ENCODE measurements at places on chromosomes 7 and 10.

DNA sequence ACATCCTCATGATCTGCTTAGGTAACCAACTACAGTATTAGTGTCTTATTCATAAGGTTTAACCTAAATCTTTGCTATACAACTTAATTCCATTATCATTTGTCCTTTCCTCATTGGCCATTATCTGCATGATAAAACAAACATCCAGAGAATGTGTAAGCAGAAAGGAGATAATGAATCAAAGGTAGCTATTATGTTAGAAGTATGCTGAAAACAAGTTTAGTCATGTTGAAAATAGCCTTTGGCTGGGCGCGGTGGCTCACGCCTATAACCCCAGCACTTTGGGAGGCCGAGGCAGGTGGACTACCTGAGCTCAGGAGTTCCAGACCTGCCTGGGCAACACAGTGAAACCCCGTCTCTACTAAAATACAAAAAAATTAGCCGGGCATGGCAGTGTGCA, 78.2 kb downstream of the NT5C2 start:
- DNase-seq: no peak

GRCh38 chr10:75899816-75900390, 468.5 kb downstream of the LRMDA start:
- no peak for DNase-seq

DNA sequence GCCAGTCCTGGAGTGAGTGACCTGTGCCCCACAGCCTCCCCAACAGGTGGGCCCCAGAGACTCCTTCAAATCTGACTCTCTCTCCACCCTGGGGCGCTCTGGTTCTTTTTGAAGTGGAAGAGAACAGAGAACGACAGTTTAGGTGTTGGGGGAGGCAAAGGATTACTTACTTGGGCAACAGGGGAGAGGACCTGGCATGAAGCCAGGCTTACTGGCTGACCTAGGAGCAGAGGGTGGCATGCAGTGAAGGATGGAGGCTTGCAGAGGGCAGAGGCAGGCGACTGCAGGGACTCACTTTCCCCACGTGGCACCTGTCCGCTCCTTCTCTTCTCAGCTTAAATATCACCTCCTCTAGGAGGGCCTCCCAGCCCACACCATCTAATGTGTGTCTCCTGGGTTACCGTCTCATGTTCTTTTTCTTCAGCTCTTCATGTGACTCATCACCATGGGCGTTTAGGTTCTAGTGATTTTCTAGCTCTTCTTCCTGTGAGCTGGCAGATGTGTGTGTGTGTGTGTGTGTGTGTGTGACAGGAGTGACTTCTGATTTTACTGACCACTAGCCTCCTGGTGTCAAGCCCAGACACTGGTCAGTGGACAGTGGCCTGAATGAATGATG, 15.5 kb downstream of the LZTS2 start:
- peak; percentile 99 for DNase-seq

GRCh38 chr7:138233189-138233588, 156.9 kb downstream of the AKR1D1 start:
- DNase-seq: no peak

- DNase-seq: no peak
Observed at GRCh38 chr10:126203746-126204145, 184.5 kb downstream of the ADAM12 start.

DNA sequence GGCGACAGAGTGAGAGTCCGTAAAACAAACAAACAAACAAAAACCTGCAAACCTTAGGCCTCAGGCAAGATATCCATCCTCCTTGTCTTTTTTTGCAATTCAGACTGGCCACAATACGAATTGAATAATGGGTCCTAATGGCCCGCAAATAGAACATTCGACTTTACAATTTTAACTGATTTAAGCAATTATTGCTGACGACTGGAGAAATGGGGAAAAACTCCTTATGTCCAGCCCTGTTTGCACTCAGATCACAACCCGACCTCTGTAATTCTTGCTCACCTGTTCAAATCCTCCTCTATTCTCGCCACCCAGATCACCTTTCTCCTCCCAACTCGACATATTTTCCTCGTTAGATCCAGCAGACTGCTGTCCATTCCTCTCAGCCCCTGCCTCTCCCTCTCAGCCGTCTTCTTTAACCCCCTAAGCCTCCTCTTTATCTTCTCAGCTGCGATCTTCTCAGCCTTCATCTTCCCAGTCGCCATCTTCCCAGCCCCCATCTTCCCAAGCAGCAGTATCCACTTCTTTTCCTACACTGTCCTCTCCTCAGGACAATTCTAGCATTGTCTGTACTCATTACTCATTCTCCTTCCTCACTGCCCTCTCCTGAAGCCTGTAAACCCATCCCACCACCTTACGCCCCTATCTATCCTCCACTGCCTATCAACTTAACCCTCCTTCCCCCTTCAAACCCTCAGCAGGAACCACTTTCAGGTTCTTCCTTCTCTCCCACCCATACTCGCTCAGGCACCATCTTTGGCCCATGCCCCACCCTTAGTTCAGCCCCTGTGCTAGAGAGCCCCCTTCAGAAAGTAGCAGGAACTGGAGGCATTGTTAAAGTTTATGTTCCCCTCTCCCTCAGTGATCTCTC, 61.8 kb downstream of the LRRC17 start:
- no peak for DNase-seq
